ENCODE measurements at places on chromosomes 4 and X. TPM values are rescaled to one million over a fixed set of nuclear protein-coding genes. Genes with fewer than 3 reads are reported as not detected.

IL13RA1 gene
- 1.1 TPM for total RNA-seq

ATP11C gene
- 25.4 TPM for total RNA-seq

APLN gene
- not detected for total RNA-seq

ERCC6L gene
- 0.18 TPM for total RNA-seq

CSTF2 gene
- 15.0 TPM for total RNA-seq

PARM1 gene
- total RNA-seq: 0.25 TPM

CSAG3 gene
- not detected for total RNA-seq

GAGE1 gene
- total RNA-seq: 0.54 TPM

CENPVL3 gene
- not detected for total RNA-seq

PDGFRA gene
- total RNA-seq: not detected

DNA sequence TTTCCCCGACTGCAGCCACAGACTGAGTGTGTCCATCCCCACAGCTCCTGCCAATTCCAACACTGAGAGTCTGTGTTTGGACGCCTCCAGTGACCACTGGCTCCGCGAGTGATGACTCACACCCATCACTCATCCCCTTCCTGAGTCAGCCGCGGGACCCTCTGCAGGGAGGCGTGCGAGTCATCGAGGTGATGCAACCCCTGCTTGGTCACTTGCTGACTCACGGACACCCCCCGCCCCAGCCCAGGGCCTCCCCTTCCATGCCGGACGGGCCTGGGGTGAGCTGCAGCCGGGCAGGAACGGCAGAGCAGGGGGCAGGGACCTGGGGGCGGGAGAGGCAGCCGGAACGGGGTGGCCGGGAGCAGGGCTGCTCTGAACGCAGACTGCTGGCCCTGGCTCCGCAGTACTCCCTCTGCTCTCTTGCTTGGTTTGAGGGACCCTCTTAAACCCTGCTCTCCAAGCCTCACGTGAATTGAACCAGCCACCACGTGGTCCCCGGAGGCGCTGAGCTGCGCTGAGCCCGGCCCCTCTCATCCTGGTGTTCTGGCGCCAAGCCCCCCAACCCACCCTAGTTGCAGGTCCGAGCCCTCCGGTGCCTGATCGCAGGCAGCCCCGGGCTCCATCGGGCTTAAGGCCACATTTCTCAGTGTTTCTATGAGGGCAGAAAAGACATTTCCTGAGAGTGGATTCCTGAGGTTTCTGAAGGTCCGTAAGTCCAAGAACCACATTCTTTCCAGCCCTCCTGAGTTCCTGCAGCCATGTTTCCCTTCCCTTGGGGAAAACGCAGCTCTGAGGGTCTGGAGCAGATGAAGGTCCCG is 32.4 kb downstream of the FGFRL1 start:
- no peaks in the 10 kb centered on the region for H3K36me3 ChIP-seq
- H3K27ac ChIP-seq: no peak overlapping the region

- H3K4me3 ChIP-seq: no peak overlapping the region
- H3K4me1 ChIP-seq: no peaks in the 10 kb centered on the region
These were observed 7.9 kb downstream of the CXCL6 start for GRCh38 chr4:73844345-73844744.

- no peaks in the 10 kb centered on the region for H3K27me3 ChIP-seq
- H3K4me1 ChIP-seq: no peaks in the 10 kb centered on the region
- H3K36me3 ChIP-seq: no peaks in the 10 kb centered on the region
- H3K27ac ChIP-seq: no peak overlapping the region
These were observed 228.5 kb downstream of the PCDH7 start for GRCh38 chr4:30948653-30949052.

DNA sequence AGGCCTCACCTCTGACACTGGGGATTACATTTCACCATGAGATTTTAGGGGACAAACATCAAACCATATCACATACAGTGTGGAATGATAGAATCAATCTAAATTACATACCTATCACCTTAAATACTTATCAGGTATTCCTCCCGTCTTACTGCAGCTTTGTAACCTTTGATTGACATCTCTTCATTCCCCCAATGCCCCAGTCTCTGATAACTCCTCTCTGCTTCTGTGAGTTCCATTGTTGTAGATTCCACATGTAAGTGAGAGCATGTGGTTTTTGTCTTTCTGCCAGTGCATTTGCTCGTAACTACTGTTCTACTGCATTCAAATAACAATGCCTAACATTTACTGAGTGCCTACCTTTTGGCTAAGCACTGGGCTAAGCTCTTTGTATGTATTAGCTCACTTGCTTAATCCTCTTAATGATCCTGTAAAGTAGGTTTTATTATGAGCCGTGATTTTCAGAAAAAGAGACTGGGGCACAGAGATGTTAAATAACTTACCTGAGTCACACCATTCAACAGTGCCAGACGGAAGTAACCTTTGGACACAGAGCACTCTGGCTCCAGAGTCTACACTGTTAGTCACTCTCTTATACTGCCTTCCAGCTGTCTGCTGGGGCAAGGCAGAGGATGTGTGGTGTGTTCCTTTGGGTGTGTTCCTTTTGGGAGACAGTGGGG is 63.7 kb upstream of the ESX1 start:
- H3K27me3 ChIP-seq: no peaks in the 10 kb centered on the region
- no peak overlapping the region for H3K4me3 ChIP-seq
- H3K36me3 ChIP-seq: no peaks in the 10 kb centered on the region
- H3K4me1 ChIP-seq: no peaks in the 10 kb centered on the region

- H3K4me3 ChIP-seq: no peak overlapping the region
- H3K27me3 ChIP-seq: no peaks in the 10 kb centered on the region
- DNase-seq: no peak
- H3K27ac ChIP-seq: no peak overlapping the region
- no peaks in the 10 kb centered on the region for H3K4me1 ChIP-seq
These were observed 35.4 kb downstream of the FUNDC1 start for GRCh38 chrX:44507292-44507691.

DNA sequence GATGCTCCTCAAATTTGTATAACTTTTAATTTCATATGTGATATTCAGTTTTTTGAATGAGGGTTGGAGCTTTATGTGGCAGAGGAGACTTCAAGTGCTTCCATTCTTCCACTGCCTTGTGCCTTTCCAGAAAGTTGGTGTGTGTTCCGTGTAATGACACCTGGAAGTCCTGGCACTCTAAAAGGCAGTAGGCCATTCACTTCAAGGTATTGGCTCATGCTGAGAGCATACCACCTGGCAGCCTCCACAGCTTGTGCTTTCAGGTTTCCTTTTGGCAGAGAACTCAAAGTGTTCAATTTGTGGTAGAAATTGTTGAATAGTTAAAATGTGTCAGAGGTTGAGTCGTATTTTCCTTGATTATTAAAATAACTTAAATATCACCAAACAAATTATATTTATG is 49.6 kb downstream of the GRIA2 start:
- no peak overlapping the region for H3K4me3 ChIP-seq
- H3K27me3 ChIP-seq: no peaks in the 10 kb centered on the region
- DNase-seq: no peak
- no peaks in the 10 kb centered on the region for H3K36me3 ChIP-seq
- no peaks in the 10 kb centered on the region for H3K4me1 ChIP-seq

DNA sequence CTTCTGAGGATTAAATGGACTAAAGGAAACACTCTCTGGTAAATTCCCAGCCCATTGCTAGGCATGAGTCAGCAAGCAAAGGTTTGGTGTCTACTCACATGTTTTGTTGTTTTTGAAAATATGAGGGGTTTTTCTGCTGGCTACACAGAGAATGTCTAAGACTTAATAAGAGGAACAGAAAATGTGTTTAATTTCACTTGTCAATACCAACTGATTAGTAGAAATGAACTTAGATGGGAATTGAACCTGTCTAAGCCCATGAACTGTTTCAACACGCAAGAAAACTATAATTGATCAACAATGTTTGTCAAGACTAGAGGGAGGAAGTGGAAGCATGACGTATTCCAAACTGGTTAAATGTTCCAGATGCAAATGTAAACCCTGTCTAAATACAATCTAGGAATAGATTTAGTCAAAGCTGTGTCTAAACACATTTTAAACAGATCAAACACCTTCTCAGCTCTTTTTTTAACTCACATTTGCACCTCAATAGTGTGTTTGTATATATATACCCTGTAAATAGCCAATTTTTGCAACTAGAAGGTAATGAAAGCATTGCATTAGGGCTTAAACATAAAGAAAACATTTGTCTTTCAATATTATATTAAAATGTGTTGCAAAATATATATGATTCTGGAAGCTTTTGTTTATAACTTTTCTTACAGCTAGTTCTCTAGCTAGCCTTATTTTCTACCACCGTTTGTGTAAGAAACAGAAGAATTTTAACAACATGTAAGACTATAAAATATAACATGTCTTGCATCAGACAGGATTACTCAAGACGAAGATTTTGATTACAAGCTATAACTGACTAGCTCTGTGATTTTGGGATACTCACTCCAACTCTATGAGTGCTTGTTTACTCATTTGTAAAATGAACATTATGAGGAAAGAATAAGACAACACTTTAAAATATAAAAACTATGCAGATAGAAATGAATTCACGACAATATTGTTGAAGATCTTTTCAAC is 607.8 kb downstream of the FSTL5 start:
- no peaks in the 10 kb centered on the region for H3K4me1 ChIP-seq
- DNase-seq: no peak
- no peak overlapping the region for H3K4me3 ChIP-seq
- no peaks in the 10 kb centered on the region for H3K27me3 ChIP-seq

DNA sequence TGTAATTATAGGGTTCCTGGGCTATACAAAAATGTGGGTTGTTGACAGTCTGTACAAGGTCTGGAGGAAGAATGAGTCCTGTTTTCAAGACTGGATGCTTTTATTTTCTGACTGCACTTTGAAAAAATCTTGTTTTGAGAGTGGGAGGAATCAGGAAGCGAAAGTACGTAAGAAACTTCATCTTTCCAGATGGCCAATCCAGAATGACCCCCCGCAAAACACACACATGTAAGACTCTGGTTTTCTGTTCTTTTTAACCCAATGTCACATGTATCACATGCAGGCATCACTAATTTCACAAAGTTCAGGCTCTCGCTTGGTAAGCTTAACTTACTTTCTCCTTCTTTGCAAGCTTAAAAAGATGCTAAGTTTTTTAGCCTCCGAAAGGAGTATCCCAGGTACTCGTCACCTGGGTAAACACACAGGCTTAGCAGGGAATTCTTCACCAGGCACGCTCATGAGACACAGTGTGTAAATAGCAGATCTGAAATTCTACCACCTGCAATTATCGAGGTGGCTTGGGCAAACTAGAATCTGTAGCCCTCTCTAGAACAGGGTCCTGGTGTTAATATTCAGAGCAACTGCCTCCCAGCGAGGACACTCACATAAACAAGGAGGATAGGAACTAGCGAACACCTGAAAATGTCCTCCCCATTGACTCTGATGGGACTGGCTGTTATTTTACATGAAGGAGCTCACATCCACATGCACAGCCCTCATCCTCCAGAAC is 90.7 kb downstream of the NSUN7 start:
- H3K27me3 ChIP-seq: no peaks in the 10 kb centered on the region
- H3K4me1 ChIP-seq: no peaks in the 10 kb centered on the region
- no peak for DNase-seq
- H3K36me3 ChIP-seq: no peaks in the 10 kb centered on the region

- no peak overlapping the region for H3K27ac ChIP-seq
- no peaks in the 10 kb centered on the region for H3K27me3 ChIP-seq
- H3K4me1 ChIP-seq: no peaks in the 10 kb centered on the region
These were observed 40.9 kb upstream of the NYX start for GRCh38 chrX:41406201-41406600.

DNA sequence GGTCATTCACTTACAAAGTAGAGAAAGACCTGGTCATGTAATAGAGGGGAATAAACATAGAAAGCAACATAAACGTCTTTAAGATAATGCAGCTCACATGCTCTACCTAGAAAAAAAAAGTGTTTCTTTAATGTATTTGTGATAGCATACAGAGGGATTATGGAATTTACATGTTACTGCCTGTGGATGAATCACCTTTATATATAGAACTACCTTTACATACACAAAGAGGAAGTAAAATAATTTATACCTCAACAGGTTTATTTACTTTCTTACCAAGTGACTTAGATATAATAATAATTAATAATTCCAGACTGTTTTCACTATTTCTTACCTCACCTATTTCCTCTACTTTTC is 81.5 kb downstream of the PPP3CA start:
- H3K36me3 ChIP-seq: no peaks in the 10 kb centered on the region
- H3K27ac ChIP-seq: no peak overlapping the region
- H3K4me1 ChIP-seq: no peaks in the 10 kb centered on the region
- no peaks in the 10 kb centered on the region for H3K27me3 ChIP-seq
- no peak for DNase-seq

DNA sequence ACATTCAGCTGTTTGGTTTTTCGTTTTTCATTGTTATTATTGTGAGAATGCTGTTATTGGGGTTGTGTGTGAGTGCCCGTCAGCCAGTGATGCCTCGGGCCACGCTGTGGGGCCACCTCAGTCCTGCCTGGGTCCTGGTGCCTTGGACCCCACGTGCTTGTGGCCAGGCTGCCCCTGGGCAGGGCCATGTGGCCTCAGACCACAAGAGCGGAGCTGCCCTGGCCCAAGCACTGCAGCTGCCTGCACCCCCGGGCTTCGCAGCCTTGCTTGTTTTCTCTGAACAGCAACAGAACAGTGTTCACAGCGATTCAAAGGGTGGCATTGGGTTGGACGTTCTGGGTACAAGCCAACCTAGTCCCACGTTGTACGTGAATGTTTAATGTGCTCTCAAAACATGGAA is 56.9 kb downstream of the CPLX1 start:
- H3K27me3 ChIP-seq: no peaks in the 10 kb centered on the region
- no peaks in the 10 kb centered on the region for H3K4me1 ChIP-seq
- no peak overlapping the region for H3K4me3 ChIP-seq
- no peak overlapping the region for H3K27ac ChIP-seq
- no peak for DNase-seq
- H3K36me3 ChIP-seq: peaks cover 11% of the 10 kb centered on the region

DNA sequence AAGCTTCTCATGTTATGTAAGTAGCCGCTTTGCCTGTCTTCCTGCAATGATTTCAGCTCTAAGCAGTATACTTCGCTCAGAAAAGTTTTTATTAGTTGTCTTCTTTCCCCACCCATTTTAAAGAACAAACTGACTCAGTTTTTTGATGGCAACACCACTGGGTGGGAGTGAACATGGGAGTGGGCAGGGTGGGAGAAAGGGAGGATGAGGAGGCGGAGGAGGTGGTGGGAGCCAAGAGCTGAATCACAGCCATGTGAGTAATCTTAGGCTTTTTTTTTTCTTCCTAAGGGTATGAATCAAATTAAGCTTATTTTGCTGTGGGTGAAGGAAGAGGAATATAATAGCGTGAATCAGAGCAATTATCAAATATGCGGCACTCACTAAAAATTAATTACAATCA is 574.3 kb upstream of the DIPK2B start:
- no peaks in the 10 kb centered on the region for H3K27me3 ChIP-seq
- no peak overlapping the region for H3K4me3 ChIP-seq
- H3K36me3 ChIP-seq: no peaks in the 10 kb centered on the region
- DNase-seq: no peak

- no peak overlapping the region for H3K27ac ChIP-seq
- no peaks in the 10 kb centered on the region for H3K36me3 ChIP-seq
- peaks cover 10% of the 10 kb centered on the region for H3K27me3 ChIP-seq
- no peak overlapping the region for H3K4me3 ChIP-seq
- H3K4me1 ChIP-seq: peaks cover 11% of the 10 kb centered on the region
These were observed 1.5 kb downstream of the NMU start for GRCh38 chr4:55634417-55635128.

Data from T-cell (primary cell).